ENCODE measurements at places on chromosomes 5 and 9. TPM values are rescaled to one million over a fixed set of nuclear protein-coding genes. Genes with fewer than 3 reads are reported as not detected.

The CDHR2 gene
- total RNA-seq: under 0.01 TPM

- no peak for DNase-seq
Observed at GRCh38 chr9:99201603-99202002, 20.1 kb downstream of the ALG2 start.

The CTSV gene
- total RNA-seq: 0.94 TPM

GRCh38 chr5:5179079-5179478, 38.9 kb downstream of the ADAMTS16 start:
- DNase-seq: no peak

DNA sequence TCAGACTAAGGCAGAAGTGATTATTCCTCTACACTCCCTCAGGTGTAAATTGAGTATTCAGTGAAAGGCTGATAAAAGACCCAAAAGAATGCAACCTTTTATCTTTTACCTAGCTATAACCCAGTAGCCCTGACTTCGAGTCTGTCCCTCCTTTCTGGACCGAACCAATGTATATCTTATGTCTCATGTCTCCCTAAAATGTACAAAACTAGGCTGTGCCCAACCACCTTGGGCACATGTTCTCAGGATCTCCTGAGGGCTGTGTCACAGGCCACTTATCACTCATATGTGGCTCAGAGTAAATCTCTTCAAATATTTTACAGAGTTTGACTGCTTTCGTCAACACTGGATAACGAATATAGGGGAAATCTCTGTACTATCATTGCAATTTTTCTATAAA, 12.7 kb downstream of the FBXL17 start:
- DNase-seq: no peak

DNA sequence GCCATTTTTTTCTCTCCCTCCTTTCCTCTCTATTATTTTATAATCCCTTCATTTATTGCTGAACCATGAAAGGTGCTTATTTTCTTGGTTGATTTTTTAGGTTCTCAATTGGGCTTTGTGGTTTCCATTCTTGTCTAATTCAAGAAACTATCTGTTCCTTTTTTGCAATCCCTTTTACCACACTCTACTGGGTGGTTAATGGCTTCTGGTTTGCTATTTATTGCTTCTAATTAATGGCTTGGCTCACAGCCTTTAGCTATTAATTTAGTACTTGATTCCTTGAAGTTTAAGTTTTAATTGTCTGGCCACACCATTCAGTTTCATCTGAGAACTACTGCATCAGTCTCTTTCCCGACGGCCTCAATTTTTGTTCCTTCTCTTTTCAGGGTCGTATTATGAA, 5.6 kb downstream of the FRRS1L start:
- no peak for DNase-seq

DNA sequence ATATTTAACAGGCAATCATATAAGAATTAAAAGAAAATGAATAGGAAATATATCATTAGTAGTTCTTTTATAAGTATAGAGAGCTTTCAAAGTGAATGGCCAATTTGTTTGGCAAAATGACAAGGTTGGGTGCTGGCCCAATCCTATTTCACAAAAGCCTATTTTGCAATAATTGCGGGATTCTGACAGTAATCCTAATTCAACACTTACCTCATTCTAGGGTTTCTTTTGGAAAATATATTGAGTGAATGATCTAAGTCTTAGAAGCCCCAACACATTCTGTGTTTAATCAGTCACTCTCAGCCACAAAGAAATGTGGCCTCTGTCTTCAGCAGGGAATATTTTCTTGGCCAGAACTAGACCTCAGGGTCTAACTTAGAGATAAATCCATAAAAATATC, 835.9 kb upstream of the ZNF608 start:
- no peak for DNase-seq

- no peak for DNase-seq
Observed at GRCh38 chr5:68376935-68377334, 161.4 kb downstream of the PIK3R1 start.

The APBA1 gene
- total RNA-seq: 29.0 TPM

GRCh38 chr9:114082017-114082762, 4.1 kb upstream of the AMBP start:
- DNase-seq: peak; percentile 70

GRCh38 chr9:33651125-33651524, 127.1 kb downstream of the ANKRD18B start:
- no peak for DNase-seq

GRCh38 chr9:89160806-89161205, 17.8 kb downstream of the SHC3 start:
- DNase-seq: no peak

DNA sequence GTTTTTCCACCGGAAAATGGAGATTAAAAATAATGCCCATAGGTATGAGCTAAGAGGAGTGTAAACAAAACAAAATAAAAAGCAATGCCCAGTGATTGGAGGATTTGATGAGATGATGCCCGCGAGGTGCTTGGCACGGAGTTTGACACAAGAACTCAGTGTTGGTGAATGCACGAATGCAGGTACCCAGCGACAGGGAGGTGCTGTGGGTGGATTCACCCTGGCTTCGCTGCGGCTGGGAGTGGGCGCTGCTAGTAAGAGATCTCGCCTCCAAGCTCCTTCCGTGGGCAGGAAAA, 526 bp upstream of the STXBP1 start:
- DNase-seq: no peak

DNA sequence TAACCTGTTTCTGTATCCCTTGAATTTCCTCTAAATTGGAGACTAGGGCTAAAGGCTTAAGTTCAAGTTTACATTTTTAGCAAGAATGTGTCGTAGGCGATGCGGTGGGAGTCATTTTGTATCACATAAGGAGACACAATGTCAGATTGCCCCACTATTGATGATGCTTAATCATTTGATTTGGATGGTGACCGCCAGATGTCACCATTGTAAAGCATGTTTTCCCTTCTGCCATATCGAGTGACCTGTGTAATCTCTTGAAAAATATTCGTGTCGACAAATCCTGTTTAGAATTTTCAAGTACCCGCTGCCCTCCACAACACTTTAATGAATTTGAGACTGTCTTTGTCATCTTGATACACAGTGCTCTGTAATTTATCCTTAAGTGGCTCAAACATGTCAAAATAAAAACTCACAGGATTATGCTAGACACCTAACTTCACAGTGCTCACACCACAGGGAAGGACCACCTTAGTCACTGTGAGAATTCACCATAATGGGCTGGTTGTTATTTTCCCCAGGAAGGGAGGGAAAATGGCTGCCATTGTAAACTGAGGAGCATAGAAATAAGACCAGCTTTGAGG, 34.5 kb upstream of the SLC46A2 start:
- DNase-seq: no peak

DNA sequence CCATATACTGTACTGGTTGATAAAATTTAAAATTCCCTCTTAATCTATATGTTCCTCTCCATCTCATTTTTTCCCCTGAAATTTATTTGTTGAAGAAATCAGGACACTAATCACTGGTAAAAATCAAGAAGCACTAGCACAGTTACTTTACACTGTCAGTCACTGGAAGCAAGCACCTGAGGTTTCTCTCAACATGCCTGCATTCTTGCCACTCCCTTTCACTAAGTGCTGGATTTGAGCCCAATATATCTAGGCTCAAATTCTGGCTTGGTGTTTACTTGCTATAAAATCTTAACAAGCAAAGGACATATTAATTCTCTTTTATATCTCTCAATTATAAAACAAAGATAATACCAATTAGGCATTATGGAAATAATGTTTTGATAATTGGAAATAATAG, 58.6 kb downstream of the DIAPH1 start:
- DNase-seq: no peak

The TMEM215 gene
- total RNA-seq: 1.1 TPM

The SPINK13 gene
- not detected for total RNA-seq

DNA sequence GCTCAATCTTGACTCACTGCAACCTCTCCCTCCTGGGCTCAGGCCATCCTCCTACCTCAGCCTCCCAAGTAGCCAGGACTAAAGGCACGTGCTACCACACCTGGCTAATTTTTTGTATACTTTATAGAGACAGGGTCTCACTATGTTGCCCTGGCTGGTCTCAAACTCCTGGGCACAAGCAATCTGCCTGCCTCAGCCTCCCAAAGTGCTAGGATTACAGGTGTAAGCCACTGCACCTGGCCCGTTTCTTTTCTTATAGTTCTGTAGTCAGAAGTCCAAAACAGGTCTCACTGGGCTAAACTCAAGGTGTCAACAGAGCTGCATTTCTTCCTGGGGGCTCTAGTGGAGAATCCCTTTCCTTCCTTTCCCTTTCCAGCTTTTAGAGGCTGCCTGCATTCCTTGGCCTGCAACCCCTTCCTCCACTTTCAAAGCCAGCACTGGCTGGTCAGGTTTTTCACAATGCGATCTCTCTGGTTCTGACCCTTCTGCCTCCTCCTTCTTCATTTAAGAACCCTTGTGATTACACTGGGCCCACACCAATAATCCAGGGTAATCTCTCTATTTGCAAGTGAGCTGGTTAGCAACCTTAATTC, 16.3 kb downstream of the IRF1 start:
- no peak for DNase-seq

The CORO2A gene
- 5.1 TPM for total RNA-seq

- DNase-seq: no peak
Observed at GRCh38 chr5:102627315-102627714, 127.8 kb upstream of the PAM start.

The WDR31 gene
- 1.7 TPM for total RNA-seq

The PCDHB2 gene
- total RNA-seq: 14.2 TPM

The CEL gene
- total RNA-seq: not detected

The C9 gene
- total RNA-seq: not detected

- no peak for DNase-seq
Observed at GRCh38 chr5:54821445-54822323, 163.7 kb downstream of the ESM1 start.

DNA sequence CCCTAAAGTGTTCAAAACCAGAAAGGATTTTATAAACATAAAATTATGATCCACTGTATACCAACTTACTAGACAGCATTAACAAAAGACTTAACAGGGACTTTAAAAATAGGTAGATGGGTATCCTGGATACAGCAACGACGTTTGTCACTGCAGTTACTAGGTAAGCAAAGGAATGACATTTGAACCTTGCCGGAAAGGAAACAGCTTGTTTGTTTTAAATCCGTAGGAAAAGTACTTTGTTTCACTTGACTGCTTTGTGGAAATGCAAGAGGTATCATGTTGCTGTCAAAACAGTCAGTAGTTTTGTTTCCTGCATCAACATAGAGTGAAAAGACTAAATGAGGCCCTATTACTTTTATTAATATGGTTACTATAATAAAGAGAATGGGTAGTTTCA, 122.9 kb downstream of the CDC42SE2 start:
- DNase-seq: no peak

GRCh38 chr5:158373608-158374395, 514.9 kb upstream of the CLINT1 start:
- no peak for DNase-seq

The ACTL7B gene
- total RNA-seq: not detected

DNA sequence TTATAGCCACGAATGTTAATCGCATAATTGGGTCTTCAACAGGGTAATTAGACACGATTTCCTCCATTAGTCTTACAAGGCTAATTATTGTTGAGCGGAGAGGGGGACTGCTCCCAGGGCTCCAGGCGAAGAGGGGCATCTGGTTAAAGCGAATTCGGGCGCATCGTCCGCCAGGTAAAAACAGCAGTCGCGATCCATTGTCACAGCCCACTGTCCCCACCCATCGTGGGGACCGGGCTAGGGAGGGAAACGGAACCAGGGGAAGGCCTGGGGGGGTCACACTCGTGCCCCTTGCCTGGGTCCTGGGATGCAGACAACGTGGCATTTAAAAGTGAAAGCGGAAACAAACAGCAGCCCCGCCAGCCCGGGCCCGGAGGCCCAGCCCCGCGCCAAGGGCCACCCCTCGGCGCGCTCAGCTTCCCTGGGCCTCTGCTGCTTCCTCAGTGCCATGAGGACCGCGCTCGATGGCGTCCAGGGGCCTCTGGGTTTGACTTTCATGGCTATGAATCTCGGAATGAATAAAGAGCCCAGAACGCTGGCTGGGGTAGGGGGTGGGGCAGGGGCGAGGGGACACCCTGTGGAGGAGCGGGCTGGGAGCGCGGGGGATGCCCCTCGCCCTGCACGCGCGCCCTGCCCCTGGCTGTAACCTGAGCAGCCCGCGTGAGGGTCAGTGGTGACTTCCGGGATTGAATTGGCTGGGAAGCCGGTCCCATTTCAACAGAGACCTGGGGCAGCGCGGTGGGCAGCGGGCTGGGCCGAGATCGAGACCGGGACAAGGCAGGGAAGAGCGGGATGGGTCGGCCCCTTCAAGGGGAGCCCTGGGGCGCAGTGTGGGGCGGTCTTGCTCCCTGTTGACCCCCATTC, 99.9 kb downstream of the GTF3C4 start:
- DNase-seq: peak; percentile 27

Data from occipital lobe (tissue), 3 donors.